ENCODE measurements at places on chromosomes 4 and X. TPM values are rescaled to one million over a fixed set of nuclear protein-coding genes. Genes with fewer than 3 reads are reported as not detected.

Gene SATL1
- total RNA-seq: not detected

Gene FRMPD4
- not detected for total RNA-seq

- no peak for DNase-seq
These were observed 787 bp upstream of the TMSB15A start for GRCh38 chrX:102517326-102517725.

Gene SH3RF1
- total RNA-seq: 0.69 TPM

DNA sequence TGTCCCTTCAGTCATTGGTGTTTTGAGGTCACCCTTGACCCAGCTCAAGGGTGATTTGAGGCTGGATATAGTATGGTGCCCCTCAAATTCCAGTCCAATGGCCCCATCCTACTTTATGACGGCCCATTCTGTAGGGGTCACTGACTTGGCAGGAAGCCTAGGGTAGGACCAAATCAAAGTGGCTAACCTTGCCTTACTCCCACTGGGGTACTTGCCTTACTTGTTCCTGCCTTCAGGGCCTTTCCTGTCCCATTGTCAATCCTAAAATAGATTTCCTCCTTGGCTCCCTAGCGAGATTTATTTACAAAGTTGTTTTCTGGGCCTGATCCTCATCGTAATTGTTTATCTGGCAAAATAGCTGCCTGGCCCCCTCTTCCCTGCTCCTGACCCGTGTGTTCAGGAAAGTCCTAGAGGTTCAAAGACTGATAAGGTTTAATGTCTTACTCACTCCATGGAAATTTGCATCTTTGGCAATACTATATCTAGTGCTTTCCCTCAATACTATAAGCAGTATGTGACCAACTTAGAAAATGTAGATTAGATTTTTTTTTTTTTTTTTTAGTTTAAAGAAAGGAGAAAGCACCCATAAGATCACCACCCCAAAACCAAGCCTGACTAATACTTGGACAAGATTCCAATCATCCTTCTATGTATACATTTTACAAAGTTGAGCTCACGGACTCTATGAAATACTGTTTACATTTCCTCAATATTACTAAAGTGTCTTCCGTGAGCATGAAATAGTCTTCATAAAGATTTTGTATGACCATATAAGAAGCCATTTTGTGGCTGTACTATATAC, 44.8 kb downstream of the MSN start:
- DNase-seq: no peak

Gene TECRL
- not detected for total RNA-seq

DNA sequence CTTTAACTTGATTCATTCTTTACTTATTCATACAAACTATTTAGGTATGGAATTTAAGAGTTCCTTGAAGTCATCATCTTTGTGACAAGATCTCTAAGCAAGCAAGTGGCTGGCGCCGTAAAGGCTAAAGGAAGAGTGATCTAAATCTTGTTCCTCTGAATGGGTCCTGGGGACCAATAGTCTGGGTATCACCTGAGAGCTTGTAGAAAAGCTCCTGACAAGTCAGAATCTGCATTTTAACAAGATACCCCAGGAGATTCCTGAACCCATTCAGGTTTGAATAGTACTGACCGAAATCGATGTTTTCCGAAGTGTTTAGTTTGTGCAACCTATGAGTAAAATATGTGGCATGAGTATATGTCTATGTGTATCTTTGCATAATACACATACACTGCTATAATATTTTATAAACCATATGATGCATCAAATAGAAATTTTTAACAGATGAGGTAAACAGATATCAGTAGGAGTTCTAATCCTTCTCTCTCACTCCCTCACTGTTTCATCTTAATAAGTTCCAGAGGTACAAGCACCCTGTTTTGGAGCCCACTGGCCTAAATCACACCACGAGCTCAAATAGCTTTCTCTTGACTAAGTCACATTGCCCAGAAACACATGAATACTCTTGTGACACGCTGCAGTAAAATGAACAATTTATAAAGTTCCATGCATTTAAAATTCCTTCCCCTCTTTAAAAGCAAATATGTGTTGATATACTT, 170.0 kb downstream of the RELL1 start:
- DNase-seq: no peak

DNA sequence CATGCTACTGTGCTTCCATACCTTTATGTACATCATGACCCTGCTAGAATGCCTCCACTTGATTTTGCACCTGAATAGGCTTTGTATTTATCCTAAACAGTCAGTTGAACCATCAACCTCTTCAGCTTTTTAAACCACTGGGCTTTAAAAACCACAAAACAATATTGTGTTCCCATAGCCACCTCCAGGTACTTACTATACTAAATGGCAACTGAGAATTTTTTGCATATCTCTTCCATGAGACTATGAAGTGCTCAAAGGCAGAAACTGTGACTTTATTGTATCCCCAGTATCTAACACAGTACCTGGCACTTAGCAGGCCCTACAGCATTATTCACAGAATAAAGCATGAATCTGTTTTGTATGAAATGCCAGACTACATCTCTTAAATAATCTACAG, 39.7 kb downstream of the ANAPC10 start:
- no peak for DNase-seq

DNA sequence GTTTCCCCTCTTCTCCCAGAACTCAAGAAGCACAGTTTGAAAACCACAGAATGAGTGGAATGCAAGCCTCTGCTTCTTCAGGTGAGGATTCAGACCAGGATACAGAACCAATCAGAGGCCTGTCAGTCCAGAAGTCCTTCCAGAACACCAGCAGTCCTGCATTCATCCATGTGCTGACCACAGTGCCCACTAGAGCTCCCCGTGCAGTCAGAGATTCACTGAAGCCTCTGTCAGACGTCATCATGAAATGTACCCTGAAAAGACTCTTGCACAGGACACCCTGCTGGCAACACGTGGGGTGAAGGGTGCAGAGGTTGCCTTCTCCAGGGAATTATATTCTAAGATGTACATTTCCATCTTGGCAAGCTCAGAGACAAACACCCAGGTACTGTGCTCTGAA, 75.9 kb upstream of the LSM6 start:
- no peak for DNase-seq

Gene FAM133A
- total RNA-seq: not detected

DNA sequence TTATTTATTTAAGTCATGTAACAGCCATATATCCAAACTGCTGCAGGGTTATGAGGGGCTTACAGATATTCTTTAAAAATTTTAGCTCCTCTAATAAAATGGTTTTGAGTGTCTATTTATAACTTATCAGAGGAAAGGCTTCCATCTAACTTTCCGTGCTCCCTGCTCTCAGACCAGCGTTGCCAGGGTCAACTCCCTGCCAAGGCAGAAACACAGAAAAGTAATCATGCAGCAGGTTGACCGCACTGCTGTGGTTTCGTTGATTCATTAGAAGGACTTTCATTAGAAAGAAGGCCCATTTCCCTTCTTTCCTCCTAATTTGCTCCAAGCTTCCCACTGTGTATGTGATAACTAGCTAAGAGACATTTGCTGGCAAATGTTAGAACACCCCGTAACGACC, 33.9 kb downstream of the BCLAF3 start:
- DNase-seq: no peak

Gene CCNB3
- 0.80 TPM for total RNA-seq

- no peak for DNase-seq
These were observed 56.9 kb downstream of the ACOX3 start for GRCh38 chr4:8383451-8384160.

DNA sequence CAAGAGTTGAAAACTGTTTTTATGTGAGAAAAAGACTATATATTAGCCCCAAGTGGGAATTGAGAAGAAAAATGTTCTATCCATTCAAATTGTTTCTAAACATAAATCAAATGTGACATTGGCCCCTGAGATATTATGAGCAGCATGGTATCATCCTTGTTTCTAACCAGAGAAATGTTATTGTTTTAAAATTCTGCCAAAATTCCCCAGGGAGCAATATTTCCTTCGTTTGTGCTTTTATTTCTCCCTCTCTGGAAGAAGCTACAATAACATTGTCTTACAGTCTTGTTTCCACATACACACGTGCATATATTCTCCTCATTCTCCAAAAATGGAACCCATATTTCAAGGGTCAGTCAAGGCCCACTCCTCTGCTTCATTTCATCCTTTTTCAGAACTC, 46.7 kb downstream of the MAGEB17 start:
- DNase-seq: no peak

Gene IGFBP7
- not detected for total RNA-seq

DNA sequence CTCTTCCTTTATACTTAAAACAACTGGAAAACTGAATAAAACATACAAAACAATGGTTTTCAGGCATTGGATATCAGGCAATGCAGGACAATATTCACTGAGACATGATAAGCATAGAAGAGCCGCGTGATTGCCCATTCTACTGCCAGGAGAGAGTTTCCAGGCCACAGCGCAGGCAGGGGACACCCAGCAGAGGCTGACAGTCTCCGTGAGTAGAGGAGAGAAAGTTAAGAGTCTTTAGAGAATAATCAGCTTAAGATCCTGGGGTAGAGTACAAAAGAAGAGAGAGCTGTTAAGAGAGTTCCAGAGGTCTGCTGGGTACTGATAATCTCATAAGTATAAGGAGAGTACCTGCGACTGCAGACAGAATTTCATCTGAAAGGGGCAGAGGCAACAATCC, 18.4 kb upstream of the FRAS1 start:
- DNase-seq: no peak

DNA sequence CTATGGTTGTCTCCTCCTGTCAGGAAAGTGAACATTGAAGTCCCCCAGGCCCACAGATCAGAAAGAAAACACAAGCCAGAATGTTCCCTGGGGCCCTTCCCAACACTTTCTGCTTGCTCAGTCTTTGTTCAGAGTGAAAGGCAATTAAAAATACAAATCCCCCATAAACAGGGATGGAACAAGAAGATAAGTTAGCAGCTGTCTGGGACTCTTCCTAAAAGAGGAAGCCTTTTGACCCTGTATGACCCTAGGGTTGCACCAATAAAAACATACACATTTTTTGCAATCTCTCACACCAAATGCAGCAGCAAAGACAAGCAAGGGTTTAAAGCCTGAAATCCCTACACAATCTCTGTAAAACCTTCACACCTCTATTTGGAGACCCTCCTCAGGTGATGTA, 22.6 kb downstream of the IRF2 start:
- no peak for DNase-seq

DNA sequence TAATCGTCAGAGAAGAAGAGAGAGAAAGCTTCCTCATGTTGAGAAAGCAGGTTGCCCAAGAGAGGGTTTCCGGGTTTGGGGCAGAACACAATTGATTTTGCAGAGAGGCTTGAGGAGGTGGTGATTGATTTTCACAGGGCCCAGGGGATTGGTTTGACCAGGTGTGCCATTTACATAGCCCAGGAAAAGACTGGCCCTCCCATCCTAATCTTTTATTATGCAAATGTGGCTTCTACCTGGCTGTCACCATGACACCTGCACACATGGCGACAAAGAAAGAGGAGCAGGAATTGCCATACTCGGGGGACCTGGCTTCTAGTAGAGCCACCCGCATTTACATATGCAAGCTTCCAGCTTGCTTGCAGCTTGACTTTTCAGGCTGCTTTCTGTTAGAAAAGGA, 405.3 kb downstream of the PPP4R3C start:
- DNase-seq: no peak

GRCh38 chr4:187016101-187016500, 292.4 kb upstream of the FAT1 start:
- no peak for DNase-seq

Gene ASB9
- total RNA-seq: not detected

Gene CABS1
- total RNA-seq: not detected

DNA sequence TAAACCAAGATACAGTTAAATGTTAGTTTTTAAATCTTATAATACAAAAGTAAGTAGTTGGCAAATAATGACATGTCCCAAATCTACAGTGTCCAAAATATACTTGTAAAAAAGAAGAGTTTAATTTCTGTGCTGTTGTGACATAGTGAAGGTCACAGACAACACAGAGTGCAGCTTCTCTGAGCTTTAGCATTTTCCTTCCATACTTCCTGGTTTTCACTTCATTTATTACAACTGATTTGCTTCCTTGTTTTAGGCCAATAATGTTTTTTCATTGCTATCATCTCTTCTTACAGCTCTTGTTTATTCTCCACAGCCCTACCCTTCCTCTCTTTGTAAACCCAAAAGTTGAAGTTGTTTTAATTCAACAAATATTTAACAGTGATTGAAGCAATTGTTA, 132.4 kb upstream of the TET2 start:
- DNase-seq: no peak

Gene RAB41
- total RNA-seq: not detected

DNA sequence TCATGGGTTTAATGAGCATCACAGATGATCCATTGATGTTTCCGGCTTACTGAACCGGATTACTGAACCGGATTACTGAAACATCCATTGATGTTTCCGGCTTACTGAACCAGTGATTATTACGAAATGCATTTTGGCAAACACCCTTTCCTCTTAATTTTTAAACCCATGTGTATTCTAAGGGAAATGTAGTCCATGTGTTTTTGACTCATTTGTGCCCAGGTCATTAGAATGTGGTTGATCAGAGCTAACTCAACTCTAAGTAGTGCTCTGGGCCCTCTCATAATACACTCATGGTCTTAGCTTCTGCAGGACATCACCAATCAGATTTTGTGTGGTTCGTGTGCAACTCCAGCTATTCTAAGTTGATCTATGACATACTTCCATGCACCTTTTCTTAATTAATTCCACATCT, 141.6 kb downstream of the SPATA18 start:
- DNase-seq: no peak

GRCh38 chr4:13705521-13706041, 78.1 kb upstream of the BOD1L1 start:
- no peak for DNase-seq

GRCh38 chrX:13419276-13419675, 99.4 kb upstream of the ATXN3L start:
- no peak for DNase-seq

DNA sequence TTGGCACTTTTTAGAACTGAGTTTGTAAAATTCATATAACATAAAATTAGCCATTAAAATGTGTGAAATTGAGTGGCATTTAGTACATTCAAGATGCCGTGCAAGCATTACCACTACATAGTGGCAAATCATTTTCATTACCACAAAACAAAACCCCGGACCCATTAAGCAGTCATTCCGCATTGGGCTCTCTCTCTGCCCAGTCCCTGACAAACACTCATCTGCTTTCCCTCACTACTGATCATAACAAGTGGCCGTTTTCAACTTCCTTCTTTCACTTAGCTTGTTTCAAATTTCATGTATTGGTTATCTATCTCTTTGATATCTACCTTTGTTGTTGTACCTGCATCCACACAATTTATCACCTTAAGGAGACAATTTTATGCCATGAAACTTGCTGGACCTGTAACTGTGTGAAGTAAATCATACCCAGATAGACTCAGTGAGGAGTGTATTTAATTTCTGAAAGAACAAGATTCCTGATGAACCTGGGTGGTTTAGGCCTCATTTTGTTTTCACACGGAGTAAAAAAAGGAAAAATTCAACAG, 202.1 kb downstream of the OR13H1 start:
- no peak for DNase-seq

DNA sequence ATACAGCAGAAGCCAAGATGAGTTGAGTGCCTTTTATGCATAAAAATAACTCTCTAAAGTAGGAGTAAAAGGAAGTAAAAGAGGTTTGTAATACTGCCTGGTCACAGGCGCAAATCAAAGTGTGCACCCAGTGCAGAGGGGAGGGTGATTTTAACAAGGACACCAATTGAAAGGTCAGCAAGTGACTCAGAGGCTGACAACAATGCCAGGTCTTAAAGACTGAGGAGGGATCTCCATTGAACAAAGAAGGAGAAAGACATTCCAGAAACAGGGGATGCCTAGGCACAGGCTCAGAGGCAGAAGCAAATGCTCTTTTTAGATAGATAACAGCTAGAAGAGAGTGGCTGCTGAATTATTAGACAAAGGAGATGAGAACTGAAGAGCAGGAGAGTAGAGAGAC, 297.4 kb upstream of the VCX start:
- no peak for DNase-seq

Gene PAGE2B
- total RNA-seq: not detected

Gene LUZP4
- total RNA-seq: not detected

Gene PCGF3
- 30.4 TPM for total RNA-seq
